ENCODE measurements at places on chromosomes 1 and 21.

DNA sequence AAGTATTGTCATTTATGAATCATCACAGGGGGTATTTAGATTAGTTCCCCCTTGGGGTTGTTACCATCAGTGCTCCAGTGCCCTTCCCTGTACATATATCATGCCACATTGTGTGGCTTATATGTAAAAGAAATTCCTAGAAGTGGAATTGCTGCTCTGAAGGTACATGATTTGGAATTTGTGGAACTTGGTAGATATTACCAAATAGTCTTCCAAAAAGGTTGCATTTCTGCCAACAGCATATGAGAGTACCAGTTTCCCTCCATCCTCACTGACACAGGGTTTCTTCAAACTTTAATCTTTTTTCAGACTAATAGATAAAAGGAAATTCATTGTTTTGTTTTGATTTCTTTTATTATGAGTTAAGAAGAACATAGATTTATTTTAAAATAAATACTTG lies 41.3 kb downstream of the AKNAD1 start:
- no peak for DNase-seq

DNA sequence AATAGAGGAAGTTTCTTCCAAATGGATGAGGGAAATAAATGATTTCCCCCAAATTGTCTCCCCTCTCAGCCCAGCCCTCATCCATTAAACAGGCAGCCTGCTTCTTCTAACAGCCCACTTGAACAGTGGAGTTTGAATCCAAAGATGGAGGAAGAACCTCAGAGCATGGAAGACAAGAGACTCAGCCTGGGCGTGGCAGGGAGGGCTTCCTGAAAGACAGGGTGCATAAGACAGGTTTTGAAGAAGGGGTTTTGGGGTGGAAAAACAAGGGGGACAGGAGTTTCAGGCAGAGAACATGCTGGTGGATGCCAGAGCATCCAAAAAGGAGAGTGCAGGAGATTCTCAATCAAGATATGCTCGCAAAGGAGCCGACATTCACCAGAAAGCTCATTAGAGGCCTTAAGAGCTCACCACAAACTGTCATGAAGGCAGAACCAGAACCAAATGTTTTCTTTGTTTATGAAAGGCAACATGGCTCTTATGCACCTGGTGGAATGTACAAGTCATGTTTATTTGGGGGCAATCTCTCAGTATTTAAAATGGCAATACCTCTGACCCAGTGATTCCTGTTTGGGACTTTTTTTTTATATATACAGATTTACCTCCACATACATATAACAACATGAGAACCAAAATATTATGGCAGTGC lies 26.5 kb upstream of the TSPEAR start:
- DNase-seq = no peak

- DNase-seq = no peak
Observed at GRCh38 chr1:85490270-85490985, 25.5 kb upstream of the DDAH1 start.

- DNase-seq = peak; percentile 81
Observed at GRCh38 chr1:40783001-40783905, at the start of gene KCNQ4. TSS of gene KCNQ4 (plus strand) at chr1:40783787. CDS start at chr1:40784094, 307 bp downstream.

DNA sequence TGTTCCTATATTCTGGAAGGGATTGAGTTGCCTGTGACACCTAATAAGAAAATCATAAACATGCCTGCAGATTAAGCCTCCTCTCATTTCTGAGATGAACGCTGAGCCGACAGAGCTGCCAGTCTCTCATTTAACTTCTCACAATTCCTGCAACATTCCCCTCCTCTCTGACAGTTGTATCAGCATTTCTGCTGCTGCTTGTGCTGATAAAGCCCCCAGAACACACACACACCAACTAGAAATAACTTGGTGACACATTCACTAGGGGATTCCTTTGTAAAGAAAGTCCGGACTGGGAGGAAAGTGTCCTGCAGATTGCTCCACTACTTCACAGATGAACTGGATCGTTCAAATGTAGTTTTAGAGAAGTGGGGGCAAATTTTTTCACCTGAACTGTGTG lies 437.3 kb downstream of the PLA2G4A start:
- DNase-seq = no peak

DNA sequence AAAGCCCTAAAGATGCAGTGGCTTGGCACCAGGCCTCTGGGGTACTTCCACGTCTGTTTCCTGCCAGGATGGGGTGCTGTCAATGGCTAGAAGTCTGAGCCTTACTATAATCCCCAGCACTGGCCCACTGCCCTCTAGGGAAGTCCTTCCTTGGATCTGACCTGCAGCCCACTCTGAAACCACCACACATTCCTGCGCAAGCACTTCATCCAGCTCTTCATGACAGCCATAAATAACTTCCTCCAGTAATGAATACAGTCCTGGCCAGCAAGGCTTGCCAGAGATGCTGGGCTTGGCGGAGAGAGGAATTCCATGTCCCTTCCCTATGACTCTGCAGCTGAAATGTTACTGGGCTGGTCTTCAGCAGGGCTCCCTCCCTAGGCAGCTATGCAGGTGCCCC lies 32.6 kb downstream of the ALPL start:
- no peak for DNase-seq

Measured in NCI-H2029 treated with DMSO at 0.1 percent for 48 hours (cell line).